ENCODE measurements at places on chromosomes 3 and 15. TPM values are rescaled to one million over a fixed set of nuclear protein-coding genes. Genes with fewer than 3 reads are reported as not detected.

Gene ADAMTS9
- 1.2 TPM for polyA plus RNA-seq

Gene EXD1
- polyA plus RNA-seq, result not detected

Gene CRYBG3
- 2.0 TPM for polyA plus RNA-seq

Gene MYRIP
- 6.2 TPM for polyA plus RNA-seq

Gene PARP3
- polyA plus RNA-seq, result 16.1 TPM

Gene INSYN1
- polyA plus RNA-seq, result not detected

Gene GOLGA6D
- 0.06 TPM for polyA plus RNA-seq

Gene PROS1
- 162 TPM for polyA plus RNA-seq
